Inflammatory macrophage treated with lipopolysaccharide for 1 hour (primary cell): ENCODE measurements at places on chromosomes 5 and 9.

GRCh38 chr5:135211083-135211790 is 177.2 kb upstream of the PITX1 start:
- DNase-seq, result no peak

DNA sequence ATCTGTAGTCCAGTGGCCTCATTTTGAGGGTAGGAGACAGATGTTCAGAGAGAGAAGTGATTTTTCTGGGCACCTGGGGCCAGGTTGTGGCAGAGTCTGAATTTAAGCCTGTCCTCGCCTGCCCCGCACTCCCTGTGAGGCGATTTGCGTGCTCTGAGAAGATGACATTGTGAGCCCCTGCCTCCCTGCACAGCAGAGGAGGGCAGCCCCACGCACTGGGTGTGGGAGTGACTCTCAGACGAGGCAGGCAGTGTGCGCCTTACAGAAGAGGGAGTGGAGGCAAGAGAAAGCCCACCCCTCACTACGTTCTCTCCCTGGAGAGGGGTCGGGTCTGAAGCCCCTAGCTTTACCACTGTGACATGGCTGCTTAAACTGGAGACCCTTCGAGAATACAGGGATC is 35.7 kb downstream of the IRX4 start:
- no peak for DNase-seq

- no peak for DNase-seq
These were observed 33.5 kb downstream of the ANXA2R start for GRCh38 chr5:43006424-43007202.

- DNase-seq, result no peak
These were observed 7.7 kb downstream of the EHMT1 start for GRCh38 chr9:137626464-137626863.

- DNase-seq, result no peak
These were observed 53.8 kb downstream of the RAPGEF1 start for GRCh38 chr9:131685753-131686706.

- DNase-seq, result no peak
These were observed 62.6 kb downstream of the PUM3 start for GRCh38 chr9:2781336-2781735.

GRCh38 chr5:21164425-21164824 is 1176.4 kb upstream of the CDH18 start:
- no peak for DNase-seq

GRCh38 chr9:14747111-14747510 is 24.6 kb upstream of the CER1 start:
- DNase-seq, result no peak

DNA sequence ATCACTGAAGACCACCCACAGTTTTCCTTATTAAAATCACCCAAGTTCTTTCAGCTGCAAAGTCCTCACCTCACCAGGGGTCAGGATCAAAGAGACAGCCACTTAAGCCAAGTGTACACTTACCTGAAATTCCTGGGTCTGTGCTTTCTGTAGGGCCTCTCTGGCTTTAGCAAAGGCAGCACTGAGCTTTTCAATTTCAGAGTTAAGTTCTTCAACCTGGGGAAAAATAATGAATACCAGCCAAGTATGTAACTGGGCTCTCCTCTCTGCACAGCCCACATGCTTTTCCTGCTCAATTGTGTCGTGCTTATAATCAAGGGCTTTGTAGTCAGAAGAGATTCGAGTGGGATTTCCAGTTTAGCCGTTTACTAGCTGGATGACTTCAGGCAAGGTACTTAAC is 55.1 kb downstream of the CDK5RAP2 start:
- DNase-seq, result no peak

DNA sequence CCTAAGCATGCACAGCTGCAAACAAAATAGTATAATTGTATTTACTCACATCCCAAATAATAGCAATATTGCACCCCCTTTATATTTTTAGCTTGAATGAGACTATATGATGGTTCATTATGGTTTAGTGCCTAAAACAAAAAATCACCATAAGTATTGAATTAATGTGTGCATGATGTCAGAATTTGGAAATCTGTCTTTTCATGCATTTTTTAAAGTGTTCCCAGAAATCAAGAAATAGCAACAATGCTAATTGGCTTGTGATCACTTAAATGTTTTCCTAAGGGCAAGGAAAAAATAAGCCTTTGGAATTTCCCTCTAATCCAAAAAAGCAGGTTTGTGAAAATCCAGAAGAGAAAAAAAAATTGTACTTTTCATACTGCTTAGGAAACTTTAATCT is 50.9 kb upstream of the ITGA2 start:
- DNase-seq, result no peak

- DNase-seq, result no peak
These were observed 59.2 kb downstream of the TSSK1B start for GRCh38 chr5:113375480-113376060.

- no peak for DNase-seq
These were observed 379.7 kb upstream of the IRX2 start for GRCh38 chr5:3131161-3131560.

GRCh38 chr9:116318468-116319374 is 165.1 kb downstream of the PAPPA start:
- DNase-seq, result peak; percentile 32
